NCI-H524 treated with DMSO at 0.1 percent for 48 hours (cell line): ENCODE measurements at places on chromosomes 11 and 22.
A peak's percentile ranks its signal among the peaks of the same experiment; 100 is the strongest.

GRCh38 chr11:61067782-61068446, 34.4 kb upstream of the CD5 start:
- no peak for DNase-seq

DNA sequence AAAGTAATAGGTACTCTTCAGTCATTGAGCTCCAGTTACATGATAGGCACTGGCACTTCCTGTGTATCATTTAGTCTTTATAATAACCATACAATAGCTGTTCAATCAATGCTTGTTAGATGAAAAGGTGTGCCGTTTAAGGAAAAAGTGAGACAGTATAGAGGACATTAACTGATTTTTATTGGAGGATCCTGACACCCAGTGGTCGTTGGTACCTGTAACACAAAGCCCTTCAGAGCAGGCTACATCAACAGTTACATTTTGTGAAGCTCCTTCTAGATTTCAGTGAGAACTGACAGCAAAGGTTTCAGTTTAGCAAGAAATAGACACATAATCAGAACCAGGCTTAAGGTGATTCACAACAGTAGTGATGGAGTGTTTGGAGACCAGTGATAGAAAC, 44.2 kb downstream of the CCDC81 start:
- no peak for DNase-seq

DNA sequence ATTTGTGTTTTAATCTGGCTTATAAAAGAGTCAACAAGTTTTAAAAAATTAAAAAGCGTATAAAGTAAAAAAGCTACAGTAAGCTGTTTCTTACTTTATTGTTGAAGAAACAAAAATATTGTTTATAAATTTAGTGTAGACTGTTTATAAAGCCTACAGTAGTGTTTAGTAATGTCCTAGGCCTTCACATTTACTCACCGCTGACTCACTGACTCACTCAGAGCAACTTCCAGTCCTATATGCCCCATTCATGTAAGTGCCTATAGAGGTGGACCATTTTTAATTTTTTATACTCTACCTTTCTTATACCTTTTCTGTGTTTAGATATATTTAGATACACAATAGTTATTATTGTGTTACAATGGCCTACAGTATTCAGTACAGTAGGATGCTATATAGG, 12.2 kb downstream of the MPPED2 start:
- DNase-seq = no peak

- no peak for DNase-seq
Measured at GRCh38 chr22:50711446-50712340, 26.3 kb upstream of the ACR start.

DNA sequence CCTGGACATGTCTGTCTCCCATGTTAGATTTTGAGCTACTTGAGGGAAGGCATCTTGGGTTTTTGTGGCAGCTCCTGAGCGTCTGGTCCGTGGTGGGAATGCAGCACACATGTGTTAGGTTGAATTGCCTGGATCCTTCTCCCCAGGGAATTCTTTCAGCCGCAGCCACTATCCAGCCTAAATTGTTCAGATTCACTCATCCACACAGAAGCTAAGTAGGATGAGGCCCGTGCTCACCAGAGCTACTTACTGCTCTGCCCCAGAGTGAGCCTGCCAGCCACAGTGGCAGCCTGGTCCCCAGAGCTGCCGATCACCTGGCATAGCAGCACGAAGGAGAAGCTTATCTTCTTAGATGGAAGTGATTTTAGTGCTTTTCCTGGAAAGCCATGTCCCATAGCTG, 34.4 kb upstream of the SORL1-AS1 start:
- DNase-seq = no peak

DNA sequence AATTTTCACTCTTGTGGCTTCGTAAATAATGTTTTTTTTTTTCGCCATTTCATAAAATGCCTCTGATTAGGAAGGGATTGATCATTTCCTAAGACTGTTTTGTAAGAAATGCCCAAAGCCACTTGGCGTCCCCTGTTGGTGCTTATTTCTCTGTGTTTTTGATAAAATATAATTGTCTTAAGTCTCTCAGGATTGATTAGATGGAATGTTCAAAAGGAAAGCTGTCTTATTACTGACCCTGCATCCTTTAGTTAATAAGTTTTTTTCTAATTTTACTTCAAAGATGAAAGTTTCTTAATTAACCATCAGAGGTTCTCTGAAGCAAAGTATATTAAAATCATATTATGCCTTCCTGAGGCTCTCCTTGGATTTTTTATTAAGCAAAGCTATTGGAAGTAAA, 624.3 kb upstream of the TENM4 start:
- no peak for DNase-seq

DNA sequence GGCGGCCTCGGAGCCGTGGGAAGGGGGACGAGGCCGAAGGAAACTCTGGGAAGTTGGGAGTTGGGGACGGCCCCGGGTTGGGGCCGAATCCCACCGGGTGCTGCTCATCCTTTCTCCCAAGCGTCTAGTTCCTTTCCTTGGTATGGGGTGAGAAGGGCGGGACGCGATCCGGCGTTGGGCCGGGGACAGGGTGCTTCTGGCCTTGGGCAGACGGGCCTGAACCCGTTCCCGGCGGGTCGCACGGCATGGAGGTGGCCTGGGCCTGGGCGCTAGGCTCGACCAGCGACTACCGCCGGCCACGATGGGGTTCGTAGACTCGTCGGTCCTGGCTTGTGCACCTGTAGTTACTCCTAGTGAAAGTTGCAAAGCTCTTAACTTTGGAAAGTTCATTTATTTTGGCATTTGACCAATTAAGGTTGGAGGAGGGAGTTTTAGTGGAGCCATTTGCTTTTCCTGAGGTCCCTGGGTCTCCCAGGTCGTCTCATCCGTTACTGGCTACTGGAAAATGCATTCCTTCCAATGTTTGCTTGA, 1.0 kb downstream of the SYT9 start:
- no peak for DNase-seq

GRCh38 chr22:48240148-48240934, 1477.9 kb downstream of the TBC1D22A start:
- DNase-seq = no peak

DNA sequence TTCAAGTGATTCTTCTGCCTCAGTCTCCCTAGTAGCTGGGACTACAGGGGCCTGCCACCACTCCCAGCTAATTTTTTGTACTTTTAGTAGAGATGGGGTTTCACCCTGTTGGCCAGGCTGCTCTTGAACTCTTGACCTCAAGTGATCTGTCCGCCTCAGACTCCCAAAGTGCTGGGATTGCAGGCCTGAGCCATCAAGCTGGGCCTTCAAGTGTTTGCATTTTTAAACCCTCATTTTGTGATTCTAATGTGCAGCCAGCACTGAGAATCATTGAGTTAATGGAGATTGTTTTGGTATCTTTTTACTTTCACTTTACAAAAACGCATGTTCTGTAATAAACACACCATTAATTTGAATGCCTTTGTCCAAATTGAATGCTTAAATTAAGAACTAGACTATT, 3.4 kb downstream of the TYR start:
- no peak for DNase-seq

DNA sequence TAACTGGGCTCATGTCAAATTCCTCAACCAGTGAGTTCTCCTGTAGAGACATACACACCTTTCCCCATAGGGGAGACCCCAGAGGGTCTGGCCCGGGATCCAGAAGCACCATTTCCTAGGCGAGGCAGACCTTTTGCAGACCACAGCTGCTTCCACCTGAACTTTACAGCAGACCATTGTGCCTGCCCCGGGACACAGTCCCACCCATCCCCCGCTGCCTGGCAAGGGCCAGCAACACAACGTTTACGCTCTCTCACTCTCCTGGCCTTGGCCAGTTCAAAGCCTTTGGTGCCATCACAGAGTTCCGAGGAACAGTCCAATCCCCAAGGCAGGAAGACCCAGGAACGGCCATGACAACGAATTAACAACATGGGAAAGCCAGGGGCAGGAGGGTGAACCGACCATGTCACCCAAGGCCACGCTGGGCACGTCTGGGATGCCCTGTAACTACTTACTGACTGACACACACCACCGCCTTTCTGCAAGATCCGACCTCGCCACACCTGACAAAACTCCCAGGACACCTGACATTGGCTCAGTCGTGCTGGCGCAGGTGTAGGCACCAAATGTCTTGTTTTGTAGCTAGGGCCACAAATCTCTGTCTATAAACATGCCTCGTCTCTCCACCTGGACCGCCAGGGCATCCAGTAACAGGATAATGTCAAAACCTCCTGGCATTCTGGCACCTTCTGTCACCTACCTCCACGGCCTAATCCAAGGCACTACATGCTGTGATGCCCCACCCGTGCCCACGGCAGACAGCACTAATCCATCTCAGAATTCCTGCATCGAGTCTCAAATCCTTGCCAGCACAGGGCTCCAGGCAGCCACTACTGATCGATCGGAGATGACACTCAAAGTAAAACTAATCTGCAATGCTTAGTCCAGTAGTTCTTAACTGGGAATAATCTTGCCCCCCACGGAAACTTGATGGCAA, 51.3 kb downstream of the MYH9 start:
- no peak for DNase-seq

GRCh38 chr22:29130476-29130875, 57.6 kb downstream of the KREMEN1 start:
- DNase-seq = no peak

DNA sequence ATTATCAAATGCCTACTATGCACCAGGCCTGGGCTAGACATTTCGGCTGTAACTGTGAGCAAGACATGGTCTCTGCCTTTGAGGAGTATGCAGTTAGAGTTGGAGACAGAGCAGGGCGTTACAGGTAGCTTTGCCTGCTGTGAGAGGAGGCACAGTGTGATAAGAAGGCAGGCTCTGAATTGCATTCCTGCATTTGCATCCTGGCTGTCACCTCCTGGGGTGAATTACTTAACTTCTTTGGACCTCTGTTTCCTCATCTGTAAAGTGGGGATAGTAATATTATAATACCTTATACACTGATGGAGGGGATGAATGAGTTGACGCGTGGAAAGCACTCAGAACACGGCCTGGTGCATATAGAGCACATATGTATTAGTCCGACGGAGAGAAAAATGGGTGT, 118.1 kb upstream of the ARHGAP20 start:
- no peak for DNase-seq

DNA sequence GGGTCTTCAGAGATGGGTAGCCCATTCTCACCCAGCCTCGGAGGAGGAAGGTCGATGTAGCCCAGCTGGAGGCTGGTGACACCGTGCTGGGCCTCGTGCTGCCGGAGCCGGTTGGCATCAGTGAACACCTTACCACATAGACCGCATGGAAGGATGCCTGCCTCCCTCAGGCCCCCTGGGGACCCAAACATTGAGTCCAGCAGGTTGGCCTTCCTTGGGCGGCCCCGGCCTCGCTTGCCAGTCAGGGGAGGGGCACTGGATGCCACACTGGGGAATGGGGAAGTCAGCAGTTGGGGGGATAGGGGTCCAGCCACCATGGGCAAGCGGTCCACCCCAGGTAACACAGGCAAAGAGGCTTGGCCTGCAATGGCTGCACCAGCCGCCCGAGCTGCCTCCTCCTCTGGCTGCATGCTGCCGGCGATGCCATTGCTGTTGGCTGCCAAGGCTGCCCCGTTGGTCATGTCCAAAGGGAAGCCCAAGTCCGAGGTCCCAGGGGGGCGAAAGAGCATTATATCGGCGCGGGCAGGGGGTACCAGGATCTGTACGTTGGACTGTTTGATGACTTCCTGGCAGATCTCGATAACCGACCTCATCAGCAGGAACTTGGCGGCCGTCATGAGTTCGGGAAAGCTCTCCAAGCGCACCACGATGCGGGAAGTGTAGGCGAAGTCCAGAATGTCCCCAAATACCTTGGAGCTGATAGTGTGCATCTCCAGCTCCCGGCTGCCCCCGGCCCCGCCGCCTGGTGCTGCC, 1.4 kb downstream of the PATZ1 start:
- DNase-seq = no peak

- DNase-seq = no peak
Measured at GRCh38 chr11:130473795-130474377, 25.4 kb downstream of the ADAMTS15 start.

DNA sequence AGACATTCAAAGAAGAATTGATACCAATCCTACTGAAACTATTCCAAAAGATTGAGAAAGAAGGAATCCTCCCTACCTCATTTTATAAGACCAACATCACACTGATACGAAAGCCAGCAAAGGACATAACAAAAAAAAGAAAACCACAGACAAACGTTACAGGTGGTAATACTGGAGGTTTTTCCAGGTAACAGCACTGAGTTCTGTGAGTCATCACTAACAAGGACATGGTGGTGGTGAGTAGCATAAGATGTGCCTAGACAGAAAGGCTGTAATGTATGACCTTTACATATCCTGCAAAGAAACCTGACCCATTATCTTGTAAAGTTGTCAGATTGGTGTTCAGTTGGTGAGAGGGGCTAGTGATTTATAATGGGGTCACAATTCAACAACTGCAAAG, 15.3 kb downstream of the OR9G1 start:
- no peak for DNase-seq

- DNase-seq = no peak
Measured at GRCh38 chr11:7307836-7308235, 56.1 kb downstream of the SYT9 start.

DNA sequence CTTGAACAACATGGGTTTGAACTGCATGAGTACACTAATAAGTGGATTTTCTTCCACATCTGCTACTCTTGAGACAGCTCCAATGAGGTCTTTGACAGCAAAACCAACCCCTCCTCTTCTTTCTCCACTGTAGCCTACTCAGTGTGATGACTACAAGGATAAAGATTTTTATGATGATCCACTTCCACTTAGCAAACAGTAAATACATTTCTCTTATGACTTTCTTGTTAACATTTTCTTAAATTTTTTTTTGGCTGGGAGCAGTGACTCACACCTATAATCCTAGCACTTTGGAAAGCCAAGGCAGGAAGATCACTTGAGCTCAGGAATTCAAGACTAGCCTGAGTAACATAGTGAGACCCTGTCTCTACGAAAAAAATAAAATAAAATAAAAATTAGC, 9.9 kb upstream of the EIF4G2 start:
- DNase-seq = peak; percentile 65

GRCh38 chr11:33997584-33998251, 53.8 kb upstream of the CAPRIN1 start:
- no peak for DNase-seq

DNA sequence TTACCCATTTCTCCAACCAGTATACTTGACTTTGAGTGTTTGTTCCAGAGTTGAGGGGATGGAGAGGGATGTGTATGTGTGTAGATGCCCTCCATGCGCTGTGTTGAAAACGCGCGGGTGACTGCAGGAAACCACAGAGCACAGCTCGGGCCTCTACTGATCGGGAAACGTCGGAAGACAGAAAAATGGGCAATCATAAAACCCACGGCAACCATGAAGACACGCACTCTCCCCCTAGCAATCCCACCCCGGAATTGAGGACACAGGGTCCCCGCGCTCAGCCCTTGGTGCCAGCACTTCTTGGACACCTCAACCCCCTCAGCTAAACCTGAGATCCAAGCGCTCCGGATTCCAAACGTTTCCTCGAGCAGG, 251 bp upstream of the UQCC3 start:
- DNase-seq = no peak

GRCh38 chr22:33109514-33110430, 51.6 kb upstream of the SYN3 start:
- DNase-seq = peak; percentile 88

DNA sequence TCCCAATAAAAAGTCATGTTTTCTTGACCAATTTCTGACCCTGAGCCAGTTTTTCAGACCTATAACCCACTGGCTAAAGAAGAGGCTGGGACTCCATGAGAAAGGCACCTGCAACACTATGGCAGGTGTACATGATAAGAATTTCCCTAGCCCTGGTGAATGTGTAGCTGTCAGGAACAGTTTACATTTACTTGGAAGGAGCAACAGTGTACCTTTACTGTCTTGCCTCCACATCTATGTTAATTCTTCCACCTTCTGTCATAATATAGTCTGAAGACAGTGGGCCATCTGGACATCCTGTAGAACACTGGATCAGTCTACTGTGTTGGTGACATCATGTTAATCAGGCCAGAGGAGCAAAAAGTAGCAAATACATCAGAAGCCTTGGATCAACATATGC, 72.1 kb upstream of the CD82 start:
- peak; percentile 70 for DNase-seq

- no peak for DNase-seq
Measured at GRCh38 chr11:27721264-27722116, 21.2 kb upstream of the BDNF start.
